ENCODE measurements at places on chromosomes 4 and X.

GRCh38 chr4:92264163-92264562, 39.6 kb upstream of the GRID2 start:
- DNase-seq = no peak

DNA sequence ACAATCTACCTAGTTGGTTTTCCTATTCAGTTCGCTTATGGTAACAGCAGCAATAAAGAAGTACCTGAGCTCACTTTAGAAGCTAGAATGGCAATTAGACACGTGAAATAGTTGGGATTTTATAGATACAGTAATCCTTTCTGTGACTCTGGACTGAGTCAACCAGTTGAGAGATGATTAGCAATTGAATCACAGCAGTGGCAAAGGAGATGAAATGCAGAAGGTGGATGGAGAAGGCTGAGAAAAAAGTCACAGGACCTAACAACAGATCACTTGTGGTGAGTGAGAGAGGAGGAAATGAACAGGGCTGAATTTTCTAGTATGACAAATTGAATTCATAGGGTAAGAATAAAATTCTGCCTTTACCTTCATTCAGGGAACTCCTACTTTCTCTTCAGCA, 197.1 kb upstream of the MAGEB18 start:
- no peak for DNase-seq

DNA sequence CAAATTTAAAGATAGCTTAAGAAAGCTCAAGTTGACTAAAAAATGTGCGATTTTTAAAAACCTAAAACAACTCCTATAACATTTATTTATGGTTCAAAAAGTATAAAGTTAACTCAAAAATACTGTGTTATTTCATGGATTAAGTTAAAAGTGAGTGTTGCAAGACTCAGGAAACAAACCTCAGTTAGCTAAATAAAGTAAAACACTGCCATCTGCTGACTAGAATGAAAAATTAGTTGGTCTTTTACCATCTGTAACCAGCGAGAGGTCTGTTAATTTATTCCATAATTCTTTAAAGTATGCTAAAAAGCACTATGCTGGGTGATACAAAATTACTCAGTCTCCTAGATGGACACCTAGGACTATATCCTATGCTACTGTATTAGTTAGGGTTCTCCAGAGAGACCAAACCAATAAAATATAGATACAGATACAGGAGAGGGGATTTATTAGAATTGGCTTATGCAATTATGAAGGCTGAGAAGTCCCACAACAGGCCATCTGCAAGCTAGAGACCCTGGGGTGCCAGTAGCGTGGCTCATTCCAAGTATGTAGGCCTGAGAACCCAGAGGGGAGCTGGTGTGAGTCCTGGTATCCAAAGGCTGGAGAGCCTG, 4.9 kb upstream of the WDFY3 start:
- DNase-seq = no peak

DNA sequence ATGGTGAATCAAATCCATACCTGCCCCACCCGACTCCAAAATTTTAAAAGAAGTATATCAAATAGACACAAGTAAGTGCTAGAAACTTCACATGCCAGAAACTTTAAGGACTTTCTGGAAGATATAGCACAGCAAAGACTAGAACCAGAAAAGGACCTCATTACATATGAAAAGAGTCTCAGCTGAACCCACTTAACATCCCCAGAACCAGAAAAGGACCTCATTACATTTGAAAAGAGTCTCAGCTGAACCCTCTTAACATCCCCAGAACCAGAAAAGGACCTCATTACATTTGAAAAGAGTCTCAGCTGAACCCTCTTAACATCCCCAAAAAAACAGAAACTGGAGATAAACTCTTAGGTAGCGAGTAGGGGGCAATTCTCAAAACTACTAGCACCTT, 32.3 kb downstream of the STPG2 start:
- DNase-seq = no peak

DNA sequence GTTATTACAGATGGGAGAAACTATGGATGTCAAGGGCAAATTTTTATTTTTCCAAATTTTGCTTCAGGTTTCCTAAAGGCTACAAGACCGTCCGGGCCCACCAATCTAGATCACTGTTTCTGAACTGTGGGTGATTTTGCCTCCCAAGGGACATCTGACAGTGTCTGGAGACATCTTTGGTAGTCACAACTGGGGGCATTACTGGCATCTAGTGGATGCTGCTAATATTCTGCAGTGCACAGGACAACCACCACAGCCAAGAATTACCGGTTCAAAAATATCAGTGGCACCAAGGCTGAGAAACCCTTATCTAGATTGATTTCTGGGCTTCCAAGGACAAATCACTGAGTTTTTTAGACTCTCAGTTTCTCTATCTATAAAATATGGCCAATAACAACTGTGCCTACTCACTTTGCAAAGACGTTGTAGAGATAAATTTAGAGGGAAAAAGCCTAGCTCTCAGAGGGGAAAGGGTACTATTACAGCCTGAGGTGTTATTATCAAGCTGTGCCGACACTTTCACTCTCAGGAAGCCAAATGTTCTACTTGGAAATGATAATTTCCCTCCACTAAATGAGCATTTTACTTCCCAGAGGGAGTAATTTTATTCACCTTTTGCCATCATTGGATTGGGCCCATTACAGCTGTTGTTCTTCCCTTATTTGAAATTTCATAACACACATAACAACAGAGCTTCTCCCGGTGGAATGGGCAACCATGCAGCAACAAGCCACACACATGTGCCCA, 442.1 kb downstream of the CENPC start:
- DNase-seq = no peak

DNA sequence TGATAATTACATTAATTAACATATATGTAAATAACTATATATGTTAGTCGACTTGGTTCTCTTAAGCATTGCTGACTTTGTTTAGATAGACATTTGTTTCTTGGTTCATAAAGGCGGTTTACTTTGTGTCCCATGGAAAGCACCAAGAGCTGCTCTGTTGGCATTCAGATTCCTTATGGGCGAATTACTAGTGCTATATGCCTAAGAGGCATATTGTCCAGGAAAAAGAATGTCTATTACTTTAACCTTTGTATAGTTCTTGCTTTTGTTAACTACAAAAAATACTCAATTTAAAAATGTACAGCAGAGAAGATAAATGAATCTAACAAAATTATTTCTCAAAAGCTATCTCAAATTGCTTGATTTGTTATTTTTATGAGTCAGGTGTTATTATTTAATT, 532.8 kb downstream of the FAT4 start:
- no peak for DNase-seq

- DNase-seq = no peak
These were observed 50.2 kb upstream of the BCOR start for GRCh38 chrX:40147971-40148370.

DNA sequence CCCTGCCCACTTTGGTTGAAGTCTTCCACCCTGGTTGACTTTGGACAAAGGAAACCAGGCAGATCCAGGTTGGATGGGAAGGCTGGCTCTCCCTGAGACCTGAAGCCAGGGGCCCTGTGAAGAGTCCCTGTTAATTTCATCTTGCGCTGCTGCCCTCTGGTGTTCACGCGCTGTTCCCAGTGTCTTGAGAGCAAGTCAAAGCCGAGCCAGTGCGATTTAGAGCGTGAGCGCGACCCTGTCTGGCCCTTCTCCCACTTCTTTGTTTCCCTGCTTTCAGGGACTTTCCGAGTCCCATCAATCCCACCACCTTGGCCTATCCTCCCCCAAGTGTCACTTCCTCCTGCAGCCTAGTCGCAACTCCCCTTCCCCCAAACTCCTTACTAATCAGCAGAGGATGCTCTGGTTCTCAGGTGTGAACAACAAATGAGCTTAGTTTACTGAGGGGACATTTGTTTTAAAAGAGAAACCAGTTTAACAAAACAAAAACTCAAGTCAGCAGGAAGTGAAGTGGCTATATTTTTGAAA, 25.8 kb upstream of the CHRNA9 start:
- peak; percentile 93 for DNase-seq

GRCh38 chr4:10006231-10006600, 15.1 kb downstream of the SLC2A9 start:
- DNase-seq = no peak

GRCh38 chr4:177573507-177573906, 131.3 kb upstream of the AGA start:
- no peak for DNase-seq

GRCh38 chr4:149700272-149700671, 115.4 kb downstream of the IQCM start:
- no peak for DNase-seq

- DNase-seq = no peak
These were observed 543.0 kb downstream of the SPRY1 start for GRCh38 chr4:123939621-123940020.

DNA sequence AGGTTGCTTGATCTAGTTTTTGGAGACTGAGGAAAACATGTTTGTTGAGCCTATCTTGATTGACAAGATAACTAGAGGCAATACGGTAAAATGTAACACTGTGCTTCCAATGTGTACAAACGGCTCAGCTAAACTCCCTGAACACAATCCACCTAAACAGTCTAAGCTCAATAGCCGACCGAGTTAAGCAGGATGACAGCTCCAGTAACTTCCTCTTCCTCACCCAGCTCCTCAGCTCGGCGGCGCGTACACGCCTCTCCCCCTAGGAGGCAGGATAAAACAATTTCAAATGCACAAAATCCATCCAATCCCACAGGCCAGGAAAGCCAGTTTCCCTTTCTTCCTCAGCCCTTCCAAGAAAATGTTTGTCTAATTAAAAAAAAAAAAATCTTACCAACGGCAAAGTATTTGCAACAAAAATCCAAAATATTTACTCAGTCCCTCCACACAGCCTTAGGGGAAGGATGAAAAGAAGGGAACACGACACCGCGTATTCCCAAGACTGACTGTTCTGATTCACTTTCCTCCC, 1.0 kb downstream of the CNOT6L start:
- DNase-seq = peak; percentile 54

GRCh38 chr4:68717999-68718398, 47.5 kb upstream of the UGT2B15 start:
- DNase-seq = no peak

GRCh38 chr4:55123791-55124190, 1.6 kb downstream of the KDR start:
- no peak for DNase-seq

- no peak for DNase-seq
These were observed 47.4 kb downstream of the WDR1 start for GRCh38 chr4:10069075-10069642.

- DNase-seq = no peak
These were observed 71.3 kb upstream of the IQCM start for GRCh38 chr4:149886786-149887490.

DNA sequence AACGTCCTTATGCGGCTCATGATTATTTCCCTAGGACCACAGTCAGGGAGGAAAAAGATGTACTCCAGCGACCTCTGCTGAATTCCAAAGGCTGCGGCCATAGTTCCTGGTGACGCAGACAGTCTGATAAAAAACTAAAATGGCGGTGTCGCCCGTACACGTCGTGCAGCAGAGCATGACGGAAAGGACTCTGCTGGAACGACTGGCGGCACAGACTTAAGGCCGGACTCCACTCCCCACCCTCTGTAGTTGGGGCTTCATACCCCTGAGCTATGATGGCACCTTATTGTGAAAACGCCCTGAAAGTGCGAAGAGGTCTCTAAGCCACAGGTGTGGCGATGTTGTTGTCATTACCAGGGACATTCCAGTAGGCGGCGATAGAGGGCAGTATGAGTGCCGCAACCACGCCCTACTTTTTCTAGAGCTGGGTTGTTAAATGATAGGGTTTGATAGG, 90.0 kb upstream of the EDA2R start:
- peak; percentile 53 for DNase-seq

GRCh38 chr4:25180524-25181131, 20.4 kb upstream of the SEPSECS start:
- peak; percentile 45 for DNase-seq

- DNase-seq = no peak
These were observed 225.7 kb upstream of the PSAPL1 start for GRCh38 chr4:7660176-7661039.

DNA sequence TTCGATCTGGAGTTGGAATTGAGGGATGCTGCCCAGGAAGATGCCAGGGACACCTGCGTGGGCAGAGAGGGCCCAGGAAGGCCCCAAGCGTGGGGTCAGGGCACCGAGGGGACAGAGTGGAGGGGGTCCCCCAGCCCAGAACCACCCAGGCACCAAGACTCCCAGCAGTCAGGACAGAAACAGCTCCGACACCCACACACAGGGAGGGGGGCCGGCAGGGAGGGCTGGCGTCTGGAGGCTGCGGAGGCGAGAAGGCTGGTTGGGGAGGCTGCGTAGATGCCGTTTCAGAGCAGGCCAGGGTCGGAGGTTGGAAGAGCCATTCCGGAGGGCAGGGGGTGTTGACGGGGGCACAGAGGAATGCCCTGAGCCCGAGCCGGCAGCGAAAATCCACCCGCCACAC, 23.6 kb downstream of the ATP5ME start:
- no peak for DNase-seq

DNA sequence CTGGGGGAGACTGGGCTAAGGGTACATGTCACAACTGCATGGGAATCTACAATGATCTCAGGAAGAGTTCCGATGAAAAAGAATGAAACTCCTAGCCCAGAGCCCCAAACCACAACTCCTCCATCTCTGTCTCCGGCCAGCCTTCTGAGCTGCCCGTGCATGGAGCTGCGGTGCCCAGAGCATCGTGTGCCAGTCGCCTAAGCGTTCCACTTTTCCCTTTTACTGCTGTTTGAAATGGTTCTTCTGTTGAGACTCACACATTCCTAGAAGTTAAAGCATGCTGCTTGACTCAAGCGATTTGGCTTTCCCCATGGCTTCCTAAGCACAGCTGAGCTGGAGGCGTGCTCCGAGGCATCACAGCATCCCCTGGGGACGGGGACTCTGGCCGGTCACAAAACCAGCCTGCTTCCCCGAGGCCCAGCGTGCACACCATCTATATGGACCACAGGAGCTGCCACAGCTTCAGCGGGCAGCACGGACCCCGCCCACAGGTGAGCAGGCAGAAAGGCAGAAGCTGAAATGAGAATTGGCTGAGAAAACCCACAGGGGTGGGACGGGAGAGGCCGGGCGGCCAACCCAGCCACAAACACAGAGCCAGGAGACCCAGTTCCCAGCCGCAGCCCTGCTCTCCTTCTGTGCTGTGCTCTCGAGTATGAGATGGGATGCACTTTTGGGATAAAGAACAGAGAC, 5.0 kb downstream of the CCNQ start:
- no peak for DNase-seq

DNA sequence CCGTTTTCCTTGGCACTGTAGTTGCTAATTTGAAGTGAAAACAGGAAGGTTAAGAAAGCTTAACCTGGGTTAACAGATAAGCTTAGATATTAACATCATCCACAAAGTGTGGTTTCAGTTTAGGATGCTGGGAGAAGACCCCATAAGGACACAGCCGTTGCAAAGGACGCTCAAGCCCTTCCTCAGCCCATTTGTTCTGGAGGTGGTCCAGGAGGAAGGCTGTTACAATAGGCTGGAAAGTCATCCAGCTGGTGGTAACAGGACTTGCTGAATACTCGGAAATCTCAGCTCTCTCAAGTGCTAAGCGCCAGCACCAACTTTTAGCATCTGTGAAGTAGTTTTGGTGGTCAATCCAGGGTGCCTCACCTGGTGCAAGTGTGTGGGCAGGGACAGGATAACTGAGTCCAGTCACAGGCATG, 14.2 kb downstream of the CHST7 start:
- DNase-seq = no peak

DNA sequence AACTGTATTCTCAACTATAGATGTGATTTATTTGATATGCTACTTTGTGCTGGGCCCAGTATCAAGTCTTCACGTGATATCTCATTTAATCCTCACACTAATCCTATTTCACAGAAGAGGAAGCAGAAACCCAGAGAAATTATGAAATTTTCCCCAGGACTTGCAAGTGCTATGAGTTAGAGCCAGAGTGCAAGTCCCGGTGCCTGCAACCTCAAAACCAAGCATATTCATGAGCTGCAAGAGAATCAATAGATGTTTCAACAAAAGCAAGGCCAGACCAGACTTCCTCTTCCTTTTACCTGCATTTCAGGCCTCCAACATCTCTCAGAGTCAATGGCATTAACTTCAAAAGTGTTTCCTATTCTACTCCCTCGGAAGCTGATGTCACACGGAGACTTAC, 92.2 kb upstream of the GATB start:
- DNase-seq = no peak

Measured in stimulated activated CD4-positive, alpha-beta T cell treated with anti-CD3 and anti-CD28 coated beads, Interleukin-4, amount 100 ng/mL, for 24 hours (primary cell).